ENCODE measurements at places on chromosomes 13 and 19.

DNA sequence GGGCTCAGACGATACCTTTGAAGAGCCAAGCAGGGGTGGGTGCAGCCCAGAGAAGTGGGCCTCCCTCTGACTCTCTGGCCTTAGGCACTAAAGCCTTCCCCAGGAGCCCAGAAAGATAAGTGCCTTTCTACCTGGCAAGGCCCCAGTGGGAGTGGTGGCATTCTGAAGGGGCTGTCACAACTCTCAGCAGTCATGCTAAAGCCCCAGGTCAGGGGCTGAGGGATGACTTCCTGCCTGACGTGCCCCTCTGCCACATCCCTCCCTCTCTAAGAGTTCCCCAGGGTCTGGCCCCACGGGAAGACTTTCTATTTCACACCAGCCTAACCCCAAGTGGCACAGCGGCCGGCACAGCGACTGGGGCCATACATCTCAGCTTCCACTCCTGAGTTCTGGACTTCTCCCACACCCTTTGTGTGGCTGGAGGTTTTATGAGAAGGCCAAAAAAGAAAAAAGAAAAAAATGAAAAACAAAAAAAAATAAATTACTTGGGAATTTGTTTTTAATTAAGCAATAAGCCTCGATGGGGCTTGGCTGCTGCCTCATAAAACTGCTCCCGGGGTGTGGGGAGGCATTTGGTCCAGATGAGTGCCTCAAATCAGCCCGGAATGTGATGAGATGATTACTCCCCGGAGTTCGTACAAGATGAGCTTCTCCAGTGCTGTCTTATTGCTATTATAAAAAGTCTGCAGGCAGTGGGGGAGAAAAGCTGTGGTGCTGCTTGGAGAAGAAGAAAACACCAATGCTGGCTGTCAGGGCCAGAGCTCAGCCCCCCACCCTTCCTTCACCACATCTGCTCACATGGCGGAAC, 28.5 kb upstream of the PLEKHF1 start:
- DNase-seq: peak; percentile 17

DNA sequence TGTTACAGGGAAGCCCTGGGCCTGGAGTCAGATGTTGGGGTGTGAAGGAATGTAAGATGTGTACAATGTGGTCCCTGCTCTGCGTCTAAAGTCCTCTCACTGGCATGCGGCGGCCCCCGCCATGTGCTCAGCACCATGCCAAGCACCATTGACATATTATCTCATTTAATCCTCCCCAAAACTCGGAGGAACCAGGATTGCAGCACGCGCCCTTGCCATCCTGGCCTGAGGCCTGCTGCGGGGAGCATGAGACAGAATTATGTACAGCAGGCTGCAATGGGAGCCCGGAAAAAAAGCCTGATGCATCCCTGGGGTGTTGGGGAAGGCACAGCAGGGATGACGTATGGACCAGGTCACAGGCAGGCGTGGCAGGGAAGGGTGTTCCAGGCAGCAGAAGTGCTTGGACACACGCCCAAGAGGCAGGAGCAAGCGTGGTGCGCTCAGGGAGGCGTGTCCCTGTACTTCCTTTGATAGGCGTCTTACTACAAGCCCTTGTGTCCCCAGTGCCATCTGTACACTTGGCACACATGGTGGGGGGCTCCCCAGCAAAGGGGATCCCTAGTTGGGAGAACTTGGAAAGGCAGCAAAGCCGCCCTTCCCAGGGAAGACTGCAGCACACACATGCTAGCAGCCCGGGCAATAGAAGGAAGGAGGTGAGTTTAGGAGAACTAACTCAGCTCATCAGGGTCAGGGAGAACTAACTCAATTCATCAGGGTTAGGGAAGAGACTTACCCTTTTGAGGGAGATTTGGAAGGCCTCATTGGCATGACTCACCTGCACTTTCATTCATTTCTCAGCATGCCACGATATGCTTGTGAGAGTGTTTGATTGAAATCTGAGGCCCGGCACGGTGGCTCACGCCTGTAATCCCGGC, 3.4 kb downstream of the EVI5L start:
- peak; percentile 69 for DNase-seq

- no peak for DNase-seq
These were observed 13.7 kb downstream of the ANKRD27 start for GRCh38 chr19:32661318-32661717.

DNA sequence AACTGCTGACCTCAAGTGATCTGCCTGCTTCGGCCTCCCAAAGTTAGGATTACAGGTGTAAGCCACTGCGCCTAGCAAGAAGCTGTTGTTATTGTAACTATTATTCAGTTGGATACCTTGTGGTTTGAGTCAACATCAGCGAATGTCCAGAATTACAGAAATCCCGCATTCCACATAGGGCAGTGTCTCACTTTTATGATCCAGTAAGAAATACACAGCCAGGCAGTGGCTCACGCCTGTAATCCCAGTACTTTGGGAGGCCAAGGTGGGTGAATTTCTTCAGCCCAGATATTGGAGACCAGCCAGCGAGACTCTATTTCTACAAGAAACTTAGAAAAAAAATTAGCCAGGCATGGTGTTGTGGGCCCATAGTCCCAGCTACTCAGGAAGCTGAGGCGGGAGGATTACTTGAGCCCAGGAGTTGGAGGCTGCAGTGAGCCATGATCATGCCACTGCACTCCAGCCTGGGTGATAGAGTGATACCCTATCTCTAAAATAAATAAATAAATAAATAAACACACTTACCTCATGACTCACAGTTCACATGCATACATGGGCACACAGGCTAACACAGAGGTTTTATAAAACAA, 43.8 kb downstream of the SPTBN4 start:
- no peak for DNase-seq

GRCh38 chr13:42109957-42110356, 61.5 kb downstream of the DGKH start:
- no peak for DNase-seq

DNA sequence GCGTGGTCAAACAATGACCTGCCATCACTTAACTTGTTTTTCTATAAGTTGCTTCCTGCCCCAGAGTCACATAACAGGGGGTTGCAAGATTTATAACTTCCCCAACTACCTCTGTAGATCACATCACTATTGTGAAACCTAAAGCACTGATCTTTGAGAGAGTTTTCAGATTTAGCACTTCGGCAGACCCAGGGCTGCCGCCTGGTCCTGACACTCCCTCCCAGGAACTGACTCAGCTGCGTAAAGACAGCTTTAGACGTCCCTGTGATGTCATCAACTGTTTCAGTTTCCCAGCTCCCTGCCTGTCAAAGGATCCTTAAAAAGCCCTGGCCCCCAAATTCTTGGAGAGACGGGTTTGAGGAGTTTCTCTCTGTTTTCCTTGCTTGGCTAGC, 33.3 kb downstream of the IGFL2 start:
- no peak for DNase-seq

DNA sequence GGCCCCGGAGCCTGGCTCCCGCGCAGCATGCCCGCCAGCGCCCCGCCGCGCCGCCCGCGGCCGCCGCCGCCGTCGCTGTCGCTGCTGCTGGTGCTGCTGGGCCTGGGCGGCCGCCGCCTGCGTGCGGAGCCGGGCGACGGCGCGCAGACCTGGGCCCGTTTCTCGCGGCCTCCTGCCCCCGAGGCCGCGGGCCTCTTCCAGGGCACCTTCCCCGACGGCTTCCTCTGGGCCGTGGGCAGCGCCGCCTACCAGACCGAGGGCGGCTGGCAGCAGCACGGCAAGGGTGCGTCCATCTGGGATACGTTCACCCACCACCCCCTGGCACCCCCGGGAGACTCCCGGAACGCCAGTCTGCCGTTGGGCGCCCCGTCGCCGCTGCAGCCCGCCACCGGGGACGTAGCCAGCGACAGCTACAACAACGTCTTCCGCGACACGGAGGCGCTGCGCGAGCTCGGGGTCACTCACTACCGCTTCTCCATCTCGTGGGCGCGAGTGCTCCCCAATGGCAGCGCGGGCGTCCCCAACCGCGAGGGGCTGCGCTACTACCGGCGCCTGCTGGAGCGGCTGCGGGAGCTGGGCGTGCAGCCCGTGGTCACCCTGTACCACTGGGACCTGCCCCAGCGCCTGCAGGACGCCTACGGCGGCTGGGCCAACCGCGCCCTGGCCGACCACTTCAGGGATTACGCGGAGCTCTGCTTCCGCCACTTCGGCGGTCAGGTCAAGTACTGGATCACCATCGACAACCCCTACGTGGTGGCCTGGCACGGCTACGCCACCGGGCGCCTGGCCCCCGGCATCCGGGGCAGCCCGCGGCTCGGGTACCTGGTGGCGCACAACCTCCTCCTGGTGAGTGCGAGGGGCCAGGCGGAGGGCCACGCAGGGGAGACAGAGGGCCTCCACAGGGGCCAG, at the start of gene KL:
Gene KL, plus strand, starts transcription at position 10 of the 909 bp plus-strand sequence. Its CDS starts 18 bp downstream, at position 28.
- DNase-seq: peak; percentile 72

- no peak for DNase-seq
These were observed 55.9 kb upstream of the SERP2 start for GRCh38 chr13:44317752-44318151.

DNA sequence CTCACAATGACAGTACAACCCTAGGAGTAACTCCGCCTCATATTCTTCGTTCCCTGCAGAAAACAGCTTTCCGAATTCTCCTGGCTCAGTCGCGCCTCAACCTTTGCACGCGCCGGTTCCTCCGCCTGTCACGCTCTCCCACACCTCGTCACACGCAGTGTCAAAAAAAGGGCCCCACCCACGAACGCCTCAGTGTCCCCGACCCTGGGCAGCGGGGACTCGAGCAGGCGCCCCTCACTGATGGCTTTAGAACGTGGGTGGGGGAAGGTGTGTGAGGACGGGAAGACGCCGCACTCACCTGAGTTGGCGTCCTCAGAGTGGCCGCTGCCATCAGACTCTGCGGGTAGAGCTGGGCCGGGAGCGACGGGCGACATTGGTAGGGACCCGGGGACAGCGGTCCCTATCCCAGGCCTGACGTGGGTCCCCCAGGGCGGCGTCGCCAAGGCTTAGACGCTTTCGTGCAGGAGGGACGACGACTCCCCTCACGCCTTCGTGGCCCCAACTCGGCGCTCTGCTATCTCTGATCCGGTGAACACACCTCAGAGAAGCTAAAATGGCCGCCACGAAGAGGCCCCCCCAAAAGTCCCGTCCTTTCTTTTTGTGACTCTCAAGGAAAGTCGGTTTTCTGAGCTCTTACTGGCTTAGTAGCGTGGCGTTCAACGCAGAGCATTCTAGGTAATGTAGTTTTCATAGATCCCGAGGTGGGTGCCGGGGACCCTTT, at the start of gene ZNF154:
Gene ZNF154, minus strand, starts transcription at position 564 of the 721 bp plus-strand sequence. Its CDS starts 233 bp downstream, at position 331.
- DNase-seq: peak; percentile 86

- DNase-seq: peak; percentile 82
These were observed 5.7 kb upstream of the NFIC start for GRCh38 chr19:3360421-3361383.

DNA sequence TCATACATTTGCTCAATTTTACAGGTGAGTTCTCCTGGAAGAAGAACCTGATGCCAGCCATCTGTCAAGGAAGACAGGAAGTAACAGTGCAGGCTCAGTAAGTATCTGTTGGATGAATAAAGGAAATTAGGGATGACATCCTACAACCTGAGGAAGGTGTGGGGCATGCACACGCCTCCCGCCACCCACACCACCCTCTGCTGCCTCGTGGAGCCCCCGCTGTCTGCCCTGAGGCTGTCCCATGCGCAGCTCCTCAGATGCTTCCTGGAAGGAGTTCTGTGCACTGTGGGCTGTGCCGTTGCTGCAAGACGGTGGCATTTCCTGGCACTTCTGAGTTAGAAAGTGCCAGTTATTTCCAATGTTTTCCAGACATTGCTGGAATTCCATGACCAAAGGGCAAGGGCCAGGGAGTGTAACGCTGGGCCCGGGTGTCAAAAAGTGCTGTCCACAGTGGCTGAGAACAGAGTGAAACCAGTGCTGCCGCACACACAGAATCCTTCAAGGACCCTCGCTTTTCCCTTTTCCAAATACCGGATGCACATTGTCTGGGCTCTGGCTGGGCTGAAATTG, 4.2 kb upstream of the TEX29 start:
- DNase-seq: no peak

- no peak for DNase-seq
These were observed 393.6 kb downstream of the LMO7 start for GRCh38 chr13:76029706-76030105.

DNA sequence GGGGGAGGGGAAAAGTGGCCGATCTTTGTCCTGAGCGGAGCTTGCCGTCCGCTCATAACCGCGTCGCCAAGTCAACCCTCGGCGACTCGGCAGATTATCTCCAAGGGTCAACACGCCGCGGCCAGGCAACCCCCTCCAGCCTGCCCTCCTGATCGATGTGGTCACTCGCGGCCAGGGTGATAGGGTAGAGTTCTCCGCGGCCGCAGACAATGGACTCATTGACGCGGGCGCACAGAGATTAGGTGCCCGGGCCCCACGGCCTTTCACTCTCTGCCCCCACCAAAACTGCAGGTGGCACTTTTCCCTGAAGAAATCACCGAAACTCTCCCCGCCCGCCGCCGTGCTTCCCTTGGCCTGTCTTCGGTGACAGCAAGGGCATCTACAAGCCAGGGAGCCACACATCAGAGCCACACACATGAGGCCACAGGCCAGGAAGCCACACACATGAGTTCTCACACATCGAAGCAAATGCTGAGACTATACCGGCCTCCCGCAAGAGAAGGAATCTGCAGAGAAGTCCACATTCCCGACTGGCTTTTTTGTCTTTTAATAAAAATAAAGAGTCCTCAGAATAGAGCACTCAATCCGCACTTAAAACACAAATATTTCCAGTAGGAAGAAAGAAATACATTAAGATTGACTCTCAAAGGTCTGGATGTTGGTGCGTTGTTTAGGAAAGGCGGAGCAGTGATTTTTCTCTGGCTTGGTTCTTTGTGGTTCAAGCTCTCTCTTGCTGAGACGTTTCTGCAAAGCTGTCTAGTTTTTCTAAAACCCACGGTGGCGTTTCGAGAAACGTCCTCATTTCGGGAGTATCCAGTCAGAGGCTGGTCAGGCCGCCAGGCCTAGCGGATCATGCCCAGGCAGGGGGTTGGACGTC, 1.5 kb upstream of the PDX1 start:
- no peak for DNase-seq

DNA sequence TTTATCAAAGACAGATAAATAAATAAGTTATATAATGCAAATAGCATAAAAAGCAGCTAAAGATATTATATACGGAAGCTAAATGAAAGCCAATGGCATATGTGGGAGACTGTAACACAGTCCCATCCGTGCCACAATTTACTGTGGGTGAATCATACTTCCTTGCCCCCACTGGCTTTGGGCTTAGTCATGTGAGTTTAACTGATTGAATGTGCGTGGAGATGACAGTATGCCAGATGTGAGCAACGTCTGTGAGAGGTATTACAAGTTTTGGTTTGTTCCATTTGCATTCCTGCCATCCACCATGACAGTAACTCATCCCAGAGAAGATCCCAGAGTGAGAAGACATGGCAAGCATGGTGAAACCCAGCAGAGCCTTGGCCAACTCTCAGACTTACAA, 340.0 kb downstream of the SUCLA2 start:
- DNase-seq: no peak

DNA sequence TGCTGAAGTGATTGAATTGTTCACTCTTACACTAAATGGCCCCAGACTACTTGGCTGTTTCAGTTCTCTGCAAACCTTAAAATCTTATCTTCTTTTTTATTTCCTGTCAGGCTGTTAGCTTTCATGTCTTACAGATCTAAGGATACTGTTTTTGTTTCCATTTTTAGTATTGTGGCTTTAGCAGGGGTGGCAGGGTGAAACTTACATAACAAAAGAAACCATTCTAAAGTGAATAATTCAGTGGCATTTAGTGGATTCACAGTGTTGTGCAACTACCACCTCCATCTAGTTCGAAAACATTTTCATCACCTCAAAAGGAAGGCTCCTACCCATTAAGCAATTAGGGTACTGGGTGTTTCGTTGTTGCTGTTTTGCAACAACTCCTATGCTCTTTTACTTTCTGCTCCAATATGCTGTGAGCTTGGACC, 19.8 kb downstream of the TMEM272 start:
- DNase-seq: no peak

Measured in D341Med (cell line).